DMS153 (cell line): ENCODE measurements at places on chromosomes 6 and 20.

DNA sequence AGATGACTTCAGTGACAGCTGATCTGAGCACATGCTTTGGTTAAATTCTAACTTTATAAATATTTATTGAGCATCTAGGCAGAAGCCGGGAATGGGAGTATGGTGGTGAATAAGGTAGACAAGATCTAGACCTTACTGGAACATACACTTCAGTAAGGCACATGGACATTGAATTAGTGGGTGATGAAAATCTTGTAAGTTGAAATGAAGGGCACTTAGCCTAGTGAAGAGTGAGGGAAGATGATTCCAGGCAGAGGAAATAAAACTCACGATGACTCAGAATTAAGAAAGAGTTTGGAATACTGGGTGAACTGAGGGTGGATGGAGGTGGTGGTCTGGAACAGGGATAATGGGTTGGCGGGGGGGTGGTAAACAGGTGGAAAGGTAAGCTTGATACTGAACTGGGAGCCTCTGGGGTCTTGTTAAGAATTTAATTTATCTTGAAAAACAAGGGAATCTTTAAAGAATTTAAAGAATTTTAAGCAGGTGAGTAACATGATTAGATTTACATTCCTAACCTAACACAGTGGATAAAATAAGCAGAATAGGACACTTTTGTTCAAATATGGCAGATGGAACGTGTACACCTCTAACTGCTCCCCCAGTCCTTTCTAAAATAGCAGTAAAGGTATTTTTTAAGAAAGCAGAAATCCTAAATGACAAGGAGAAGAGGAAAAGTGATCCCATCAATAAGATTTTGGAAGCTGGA lies 75.2 kb upstream of the ARHGAP18 start:
- DNase-seq: no peak

DNA sequence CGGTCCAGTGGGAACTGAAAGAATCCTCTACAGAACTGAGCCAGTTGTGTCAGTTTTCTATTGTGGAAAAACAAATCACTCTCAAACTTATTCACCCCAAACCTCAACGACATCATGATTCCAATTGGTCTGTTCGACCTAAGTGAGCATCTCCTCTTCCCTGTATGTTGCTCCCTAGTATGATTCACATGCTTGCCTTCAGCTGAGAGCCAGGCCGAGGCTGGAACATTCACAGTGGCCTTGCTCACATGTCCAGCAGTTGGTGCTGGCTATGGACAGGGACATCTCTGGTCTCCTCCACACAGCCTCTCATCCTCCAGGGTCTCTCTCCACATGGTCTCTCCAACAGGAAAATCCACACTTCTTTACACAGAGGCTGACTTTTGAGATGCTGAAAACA lies 28.3 kb upstream of the TMEM181 start:
- no peak for DNase-seq

GRCh38 chr20:34468951-34469350 lies 47.3 kb upstream of the DYNLRB1 start:
- DNase-seq: no peak

GRCh38 chr20:4730780-4731179 lies 9.1 kb downstream of the PRND start:
- DNase-seq: peak; percentile 28

DNA sequence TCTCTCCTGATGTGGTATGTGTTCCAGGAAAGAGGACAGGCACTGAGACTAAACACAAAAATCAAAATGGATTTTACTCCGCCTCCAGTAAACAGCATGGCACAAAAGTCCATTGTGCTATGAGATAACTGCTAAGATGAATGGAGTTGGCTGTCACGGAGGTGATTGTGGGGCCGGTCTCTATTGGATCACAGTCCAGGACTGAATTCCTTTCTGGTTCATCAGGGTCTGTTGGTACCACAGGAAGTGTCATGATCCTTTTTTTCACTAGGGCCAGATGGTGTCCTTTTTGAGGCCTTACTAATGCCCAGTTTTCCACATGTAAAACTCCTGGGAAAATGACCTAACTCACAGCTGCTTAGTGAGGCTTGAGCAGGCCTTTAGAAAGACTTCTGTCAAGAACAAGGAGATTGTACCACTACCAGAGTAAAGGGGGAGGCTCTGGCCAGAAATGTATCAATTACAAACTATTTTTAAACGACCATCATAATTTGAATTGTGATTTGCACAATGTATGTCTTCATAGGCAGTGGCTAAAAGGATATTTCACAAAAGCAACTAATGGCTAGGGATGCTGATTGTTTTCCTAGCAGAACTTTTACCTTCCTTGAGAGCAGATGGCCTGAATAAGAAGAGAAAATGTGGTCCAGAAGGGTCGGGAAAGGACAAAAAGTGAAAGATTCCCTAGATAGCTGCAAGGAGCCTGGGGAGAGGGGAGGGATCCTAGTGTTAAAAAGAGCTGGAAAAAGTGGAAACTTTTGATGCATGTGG lies 192.2 kb upstream of the POU3F2 start:
- no peak for DNase-seq
